ENCODE measurements at places on chromosomes 7 and 10.
A peak's percentile ranks its signal among the peaks of the same experiment; 100 is the strongest.

DNA sequence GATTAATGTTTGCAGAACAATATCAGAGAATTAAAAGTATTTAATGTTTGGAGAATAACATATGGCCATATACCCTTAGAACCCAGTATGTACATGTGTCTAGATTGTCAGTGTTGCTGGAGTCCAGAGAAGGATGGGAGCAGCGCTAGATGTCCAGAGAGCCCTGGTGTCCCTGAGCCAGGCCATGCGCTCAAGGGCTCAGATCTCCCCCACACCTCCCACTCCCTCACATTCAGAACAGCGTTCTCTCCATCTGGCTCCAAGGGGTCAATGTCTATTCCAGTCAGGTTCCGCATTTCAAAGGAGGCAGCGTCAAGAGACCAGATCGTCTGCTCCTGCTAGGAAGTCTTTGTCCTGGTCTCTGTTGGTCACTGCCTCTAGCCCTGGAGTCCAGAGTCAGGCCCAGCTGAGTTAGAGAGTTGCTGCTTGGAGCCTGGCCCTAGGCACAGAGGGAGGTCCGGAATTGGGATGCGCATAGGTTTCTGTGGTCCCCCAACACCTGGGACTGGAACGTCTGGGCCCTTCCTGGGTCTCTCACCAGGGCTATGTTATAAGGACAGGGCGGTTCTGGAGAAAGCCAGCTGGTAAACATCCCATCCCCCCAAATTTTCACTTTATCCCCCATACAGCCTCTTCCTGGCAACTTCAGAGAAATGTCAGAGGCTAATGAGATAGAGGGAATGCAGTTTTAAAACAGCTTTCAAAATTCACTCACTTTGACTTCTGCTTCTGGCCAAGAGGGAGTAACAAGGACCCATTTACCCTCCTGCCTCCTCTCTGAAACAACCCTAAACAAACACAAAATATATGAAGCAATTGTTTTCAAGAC, 6.5 kb upstream of the WDR86 start:
- no peak for DNase-seq

- no peak for DNase-seq
Measured at GRCh38 chr7:25481891-25482290, 253.6 kb upstream of the NPVF start.

- no peak for DNase-seq
Measured at GRCh38 chr7:24441314-24442027, 131.8 kb upstream of the PALS2 start.

DNA sequence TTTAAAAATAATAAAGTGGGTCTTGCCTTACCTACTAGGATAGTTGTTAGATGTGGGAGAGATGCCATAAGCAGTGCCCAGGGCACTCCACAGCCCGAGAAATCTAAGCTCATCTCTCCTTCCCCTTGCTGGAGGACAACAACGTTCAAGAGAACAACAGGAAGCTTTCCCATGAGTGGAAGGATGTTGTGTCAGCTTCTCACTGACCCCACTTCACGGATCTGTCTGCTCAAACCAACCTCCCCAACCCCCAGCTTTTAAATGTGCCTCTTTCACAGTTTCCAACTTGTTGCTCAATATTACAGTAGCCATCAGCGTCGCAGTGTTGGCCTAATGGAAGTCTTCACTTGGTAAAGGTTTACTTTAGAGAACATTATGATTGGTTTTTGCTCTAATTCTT, 72.1 kb downstream of the PTPRE start:
- no peak for DNase-seq

- DNase-seq: peak; percentile 42
Measured at GRCh38 chr7:5429857-5430611, 6.4 kb upstream of the TNRC18 start.

GRCh38 chr10:17768957-17769356, 17.0 kb downstream of the TMEM236 start:
- no peak for DNase-seq

DNA sequence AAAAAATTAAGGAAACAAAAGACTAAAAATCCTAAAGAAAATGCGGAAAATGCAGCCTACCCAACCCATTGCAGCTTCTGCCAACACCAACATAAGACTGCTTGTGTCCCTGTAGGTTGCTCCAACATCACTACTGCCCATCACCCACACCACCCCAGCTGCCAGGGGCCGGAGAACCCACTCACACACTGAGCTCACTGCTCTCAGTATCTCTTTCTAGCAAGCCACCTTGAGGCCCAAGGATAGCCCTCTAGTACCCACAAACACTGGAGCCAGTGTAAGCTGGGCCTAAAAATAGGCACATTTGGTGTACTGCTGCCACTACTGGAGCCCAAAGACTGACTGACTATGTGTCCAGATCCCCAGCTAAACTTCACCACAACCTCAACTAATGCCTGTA, 67.3 kb downstream of the MEST start:
- no peak for DNase-seq

- no peak for DNase-seq
Measured at GRCh38 chr7:151213826-151214225, 3.5 kb upstream of the H2BK1 start.

DNA sequence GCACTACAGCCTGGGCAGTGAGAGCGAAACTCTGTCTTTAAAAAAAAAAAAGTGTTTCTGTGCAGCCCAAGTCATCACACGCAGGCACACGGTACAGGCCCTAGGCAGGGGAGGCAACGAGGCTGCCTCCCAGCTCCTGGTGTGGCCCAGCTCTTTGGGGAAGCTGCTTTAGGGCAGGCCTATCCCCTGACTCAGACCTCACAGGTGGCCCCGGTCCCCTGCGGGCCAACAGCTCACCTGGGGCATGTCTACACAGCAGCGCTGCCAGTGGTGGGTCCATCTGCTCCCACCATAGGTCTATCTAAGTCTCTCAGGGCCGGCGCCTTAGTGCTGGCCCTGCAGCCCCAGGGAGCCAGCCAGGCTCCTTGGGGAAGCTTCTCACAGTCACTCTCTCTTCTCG, 31.4 kb downstream of the ZAN start:
- no peak for DNase-seq

GRCh38 chr10:99809931-99810615, 27.6 kb downstream of the ABCC2 start:
- no peak for DNase-seq

GRCh38 chr10:112215342-112215774, 31.8 kb upstream of the GPAM start:
- DNase-seq: no peak
